ENCODE measurements at places on chromosomes 16 and 17.

GRCh38 chr17:5203908-5204294 is 12.2 kb upstream of the ZNF594 start:
- no peak for DNase-seq

DNA sequence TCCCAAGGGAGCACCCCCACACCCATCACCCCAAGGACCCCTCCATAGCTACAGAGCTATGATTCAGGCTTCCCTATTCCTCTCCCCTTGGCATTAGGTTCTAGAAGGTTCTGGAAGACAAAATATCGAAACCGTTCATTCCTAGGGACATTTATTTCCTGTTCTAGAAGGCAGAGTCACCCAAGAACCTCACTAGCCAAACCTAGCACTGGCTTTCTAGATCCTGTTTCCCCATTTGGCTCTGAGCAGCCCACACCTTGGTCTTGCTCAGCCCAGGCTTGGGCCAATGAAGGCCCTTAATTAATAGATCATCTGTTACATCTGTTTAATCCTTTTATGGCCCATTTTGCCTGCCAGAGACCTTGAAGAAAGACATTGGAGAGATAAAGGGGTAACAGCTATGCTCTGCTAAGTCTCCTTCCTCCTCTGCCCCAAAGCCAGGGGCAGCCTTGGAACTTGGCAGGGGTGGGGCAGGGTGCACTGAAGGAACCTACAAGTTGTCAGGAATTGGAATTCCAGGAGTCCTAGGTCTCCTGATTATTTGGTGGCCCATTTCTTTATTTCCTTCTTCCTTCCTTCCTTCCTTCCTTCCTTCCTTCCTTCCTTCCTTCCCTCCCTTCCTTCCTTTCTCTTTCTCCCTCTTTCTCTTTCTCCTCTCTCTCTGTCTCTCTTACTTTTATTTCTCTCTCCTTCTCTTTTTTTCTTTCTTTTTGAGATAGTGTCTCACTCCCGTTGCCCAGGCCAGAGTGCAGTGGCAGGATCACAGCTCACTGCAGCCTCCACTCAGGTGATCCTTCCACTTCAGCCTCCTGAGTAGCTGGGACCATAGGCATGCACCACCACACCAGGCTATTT is 8.7 kb upstream of the FZD2 start:
- no peak for DNase-seq

DNA sequence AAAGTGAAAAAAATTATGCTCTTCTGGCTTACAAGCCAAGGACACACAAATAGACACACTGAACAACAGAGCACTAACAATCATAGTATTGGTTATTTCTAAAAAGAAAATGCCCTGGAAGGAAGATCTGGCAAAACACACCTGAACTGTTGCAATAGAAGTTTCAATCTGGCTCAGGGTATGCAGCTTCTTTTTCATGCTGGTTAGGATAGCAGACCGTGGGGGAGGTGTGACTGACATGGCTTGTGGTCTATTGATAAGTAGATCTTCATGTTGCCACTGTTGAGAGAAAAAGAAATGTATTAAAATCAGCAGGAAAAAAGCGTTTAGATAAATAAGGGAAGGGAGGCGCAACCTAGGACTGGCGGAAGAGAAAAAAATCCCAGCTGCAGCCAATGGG is 26.5 kb upstream of the ARL6IP1 start:
- DNase-seq: no peak

GRCh38 chr17:20314834-20315233 is 152.5 kb downstream of the LGALS9B start:
- no peak for DNase-seq
